ENCODE measurements at places on chromosomes 3 and 15.
A peak's percentile ranks its signal among the peaks of the same experiment; 100 is the strongest.

DNA sequence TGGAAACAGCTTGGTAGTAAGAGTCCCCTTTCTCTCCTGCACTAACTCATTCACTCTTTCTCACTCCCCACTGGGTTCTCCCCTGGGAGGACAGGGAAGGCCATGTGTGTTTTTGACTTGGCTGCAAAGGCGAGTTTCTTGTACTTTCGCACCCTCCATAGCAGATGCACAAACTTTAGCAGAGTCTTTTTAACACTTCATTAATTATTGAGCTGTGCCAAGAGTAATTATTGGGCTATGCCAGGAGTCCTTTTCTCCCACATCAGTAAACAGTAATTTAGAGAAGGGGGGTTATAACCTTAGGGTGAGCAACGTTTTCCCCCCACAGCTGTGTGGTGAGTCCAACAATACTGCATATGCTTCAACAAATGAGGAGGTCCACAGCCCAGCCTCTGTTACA, 224.4 kb upstream of the ATP11B start:
- DNase-seq, result no peak

- DNase-seq, result no peak
These were observed 12.9 kb upstream of the CPNE9 start for GRCh38 chr3:9690451-9691450.

- DNase-seq, result no peak
These were observed 104.5 kb downstream of the ZMAT3 start for GRCh38 chr3:178967177-178967532.

DNA sequence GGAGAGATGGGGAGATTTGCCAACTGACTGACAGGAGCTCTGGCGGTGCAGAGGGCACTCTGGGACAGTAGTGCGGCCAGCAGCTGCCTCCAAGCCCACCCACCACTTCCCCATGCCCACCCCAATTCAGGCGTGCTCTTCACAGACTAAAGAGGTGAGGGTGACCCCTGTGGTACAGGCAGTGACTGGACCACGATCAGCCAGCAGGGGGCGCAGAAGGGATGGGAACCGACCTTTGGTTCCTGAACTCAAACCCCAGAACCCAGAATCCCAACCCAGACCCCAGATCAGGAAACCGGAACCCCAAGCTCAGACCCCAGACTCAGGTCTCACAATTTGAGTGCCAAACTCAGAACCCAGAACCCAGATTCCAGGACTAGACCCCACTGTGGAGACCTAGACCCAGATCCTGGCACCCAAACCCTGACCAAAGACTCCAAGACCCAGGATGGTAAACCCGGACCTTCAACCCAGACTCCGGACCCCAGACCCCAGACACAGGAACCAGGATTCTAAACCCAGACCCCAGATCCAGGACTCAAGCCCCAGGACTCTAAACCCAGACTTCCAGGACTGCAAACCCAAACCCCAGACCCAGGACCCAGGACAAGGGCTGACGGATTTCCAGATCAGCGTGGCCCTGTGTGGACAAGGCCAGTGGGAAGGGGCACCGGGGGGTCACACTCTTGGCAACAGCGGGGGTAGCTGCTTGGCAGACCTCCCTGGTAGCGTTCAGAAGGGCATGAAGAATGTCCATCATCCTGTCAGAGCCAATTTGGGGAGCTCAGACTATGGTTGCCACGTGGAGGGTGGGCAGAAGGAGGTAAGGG, 3.7 kb upstream of the MYL3 start:
- peak; percentile 66 for DNase-seq

GRCh38 chr15:63718590-63719035, 115.1 kb downstream of the HERC1 start:
- no peak for DNase-seq

- DNase-seq, result no peak
These were observed 39.0 kb downstream of the ARHGEF3 start for GRCh38 chr3:56762718-56763117.

- DNase-seq, result no peak
These were observed 16.8 kb downstream of the EXOSC7 start for GRCh38 chr3:44992555-44993470.

GRCh38 chr3:30667280-30667651, 60.9 kb downstream of the TGFBR2 start:
- DNase-seq, result no peak

DNA sequence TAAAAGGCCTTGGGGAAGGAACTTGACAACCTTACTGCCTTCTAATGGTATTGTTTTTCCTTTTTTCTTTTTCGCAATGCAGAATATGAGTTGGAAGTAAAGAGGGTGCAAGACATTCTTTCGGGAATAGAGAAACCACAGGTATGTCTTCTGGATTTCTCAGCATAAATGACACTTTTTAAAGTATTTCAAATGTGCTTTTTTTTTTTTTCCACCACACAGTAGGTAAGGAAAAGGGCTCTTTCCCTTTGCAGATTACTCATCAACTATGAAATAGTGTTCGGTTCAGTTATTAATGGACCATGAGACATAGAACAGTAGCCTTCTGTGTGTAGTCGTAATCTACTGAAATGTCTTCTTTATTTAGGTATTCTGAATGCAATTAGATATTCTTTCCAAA, 162.4 kb downstream of the GHSR start:
- DNase-seq, result no peak

DNA sequence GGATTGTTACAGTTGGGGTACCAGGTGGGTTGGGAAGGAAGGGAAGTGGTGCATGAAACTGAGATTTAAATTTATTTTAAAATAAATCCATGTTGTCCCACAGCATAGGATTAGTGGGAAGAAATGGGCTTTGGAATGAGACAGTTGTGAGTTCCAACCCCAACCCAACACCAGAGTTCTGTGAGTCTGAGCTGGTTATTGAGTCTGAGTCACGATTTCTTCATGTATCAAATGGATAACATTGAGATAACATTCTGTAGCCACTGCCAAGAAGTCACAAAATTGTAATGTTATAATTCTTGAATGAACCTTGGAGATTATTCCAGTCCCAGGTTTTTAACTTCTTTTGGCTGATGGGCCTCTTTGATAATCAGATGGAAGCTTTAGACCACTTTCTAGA, 13.7 kb downstream of the IFT122 start:
- DNase-seq, result no peak

DNA sequence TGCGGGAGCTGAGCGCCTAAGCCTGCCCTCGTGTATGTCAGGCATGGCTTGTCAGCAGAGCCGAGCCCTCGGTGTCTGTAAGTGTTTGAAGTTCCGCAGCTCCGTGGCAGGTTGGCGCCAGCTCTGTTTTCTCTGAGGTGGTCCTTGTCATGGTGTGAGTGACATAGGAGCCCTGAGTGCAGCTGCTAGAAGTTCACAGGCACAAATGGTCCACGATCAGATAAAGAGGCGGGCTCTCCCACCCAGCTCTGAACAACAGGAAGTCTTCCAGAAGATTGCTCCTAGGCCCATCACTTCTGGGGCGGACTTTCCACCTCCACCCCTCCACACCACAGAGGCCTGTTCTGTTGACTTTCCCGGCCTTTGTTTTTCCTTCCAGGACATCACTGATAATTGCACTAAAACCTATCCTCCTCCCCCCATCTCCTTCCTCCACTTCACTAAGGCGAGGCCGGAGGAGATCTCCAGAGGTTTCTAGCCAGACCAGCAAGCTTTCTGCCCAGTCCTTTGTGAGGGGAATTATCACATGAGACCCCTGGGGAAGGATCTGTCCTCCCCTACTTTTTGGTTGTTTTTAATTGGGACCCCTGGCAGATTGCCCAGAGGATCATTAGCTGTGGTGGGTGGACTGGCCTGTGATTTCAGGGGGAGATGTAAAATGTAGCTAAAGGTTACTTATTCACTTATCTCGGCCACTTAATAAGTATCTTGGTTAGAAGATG, 19.9 kb downstream of the ITPR1 start:
- DNase-seq, result no peak

DNA sequence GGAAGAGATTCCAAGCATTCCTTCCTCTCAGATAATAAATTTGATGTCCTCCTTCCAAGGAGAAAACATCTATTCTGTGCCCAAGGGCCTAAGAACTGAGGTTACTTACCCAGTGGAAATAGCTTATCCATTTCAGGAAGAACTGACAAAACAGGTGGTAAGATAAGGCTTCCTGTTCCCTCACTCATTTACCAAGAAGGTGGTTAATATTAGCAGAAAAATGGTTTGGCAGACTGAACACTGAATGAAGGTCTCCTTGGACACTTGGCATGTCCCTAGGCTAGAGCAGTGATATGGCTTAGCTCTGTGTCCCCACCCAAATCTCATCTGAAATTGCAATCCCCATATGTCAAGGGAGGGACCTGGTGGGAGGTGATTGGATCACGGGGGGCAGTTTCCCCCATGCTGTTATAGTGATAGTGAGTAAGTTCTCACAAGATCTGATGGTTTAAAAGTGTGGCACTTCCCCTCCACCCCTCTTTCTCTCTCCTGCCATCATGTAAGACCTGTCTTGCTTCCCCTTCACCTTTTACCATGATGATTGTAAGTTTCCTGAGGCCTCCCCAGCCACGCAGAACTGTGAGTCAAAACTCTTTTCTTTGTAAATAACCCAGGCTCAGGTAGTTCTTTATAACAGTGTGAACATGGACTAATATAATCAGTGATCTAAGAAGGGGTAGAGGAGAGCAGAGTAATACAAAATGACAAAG, 127.4 kb downstream of the ST8SIA2 start:
- DNase-seq, result no peak

DNA sequence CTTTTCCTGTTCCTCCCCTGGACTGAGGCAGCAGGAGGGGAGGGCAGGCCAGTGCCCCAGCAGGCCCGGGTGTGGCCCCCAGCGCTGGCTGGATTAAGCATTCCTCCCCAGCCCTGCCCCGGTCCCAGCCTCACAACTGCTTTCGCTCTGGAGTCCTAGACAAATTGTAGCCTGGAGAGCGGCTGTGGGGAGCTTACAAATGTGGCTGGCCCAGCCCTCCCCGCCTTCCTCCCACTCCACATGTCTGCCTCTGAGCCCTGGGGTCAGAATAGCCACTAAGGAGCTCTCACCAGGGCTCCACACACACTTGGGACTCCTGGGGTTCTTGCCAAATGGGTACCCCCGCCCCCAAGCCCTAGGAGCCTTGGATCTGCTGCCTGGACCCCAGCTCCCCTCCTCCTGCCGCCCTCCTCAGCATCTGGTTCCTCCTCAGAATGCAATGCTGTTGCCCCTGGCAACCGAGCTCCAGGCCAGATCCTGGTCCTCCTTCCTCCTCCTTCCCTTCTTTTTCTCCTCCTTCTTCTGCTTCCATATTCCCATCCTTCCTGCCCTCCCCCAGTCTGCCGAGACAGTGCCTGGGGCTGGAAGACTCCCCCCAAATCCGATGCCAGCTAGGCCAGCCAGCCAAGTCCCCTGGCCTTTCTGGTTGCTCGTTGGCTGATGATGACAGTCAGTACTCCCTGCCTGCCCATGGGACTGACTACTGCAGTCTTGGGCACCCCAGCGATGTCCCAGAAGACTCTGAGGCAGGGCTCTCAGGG, 91.1 kb downstream of the LINGO1 start:
- no peak for DNase-seq

DNA sequence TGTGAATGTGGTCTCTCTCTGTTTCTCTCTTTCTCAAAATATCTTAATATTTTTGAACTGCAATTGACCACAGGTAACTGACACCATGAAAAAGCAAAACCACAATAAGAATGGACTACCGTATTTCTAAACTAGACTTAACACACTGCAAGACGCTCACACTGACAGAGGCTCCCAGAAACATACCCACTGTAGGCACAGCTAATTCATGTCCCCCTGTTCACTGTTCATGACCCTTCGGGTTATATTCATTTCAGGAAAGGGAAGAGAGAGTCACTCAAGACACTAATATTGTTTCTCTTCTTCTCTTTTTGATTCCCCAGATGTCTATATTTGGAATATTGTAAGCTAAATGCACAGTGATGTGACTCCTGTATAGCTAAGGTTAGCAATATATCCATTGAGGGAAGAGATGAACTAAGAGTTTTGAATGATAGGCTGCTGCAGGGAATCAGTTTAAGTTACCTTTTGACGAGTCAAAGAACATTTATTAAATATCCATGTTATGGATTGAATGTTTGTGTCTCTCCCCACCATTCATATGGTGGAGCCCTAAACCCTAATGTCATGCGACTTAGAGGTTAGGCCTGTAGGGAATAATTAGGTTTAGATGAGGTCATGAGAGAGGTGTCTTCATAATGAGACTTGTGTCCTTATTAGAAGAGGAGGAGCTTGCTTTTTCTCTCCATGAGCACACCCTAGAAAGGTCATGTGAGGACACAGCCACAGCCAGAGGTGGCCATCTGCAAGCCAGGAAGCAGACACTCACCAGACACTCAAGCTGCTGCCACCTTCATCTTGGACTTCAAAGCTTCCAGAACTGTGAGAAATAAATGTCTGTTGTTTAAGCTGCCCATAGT, 216.6 kb upstream of the GRM7 start:
- DNase-seq, result no peak
